ENCODE measurements at places on chromosomes 11 and 22.
A peak's percentile ranks its signal among the peaks of the same experiment; 100 is the strongest.

DNA sequence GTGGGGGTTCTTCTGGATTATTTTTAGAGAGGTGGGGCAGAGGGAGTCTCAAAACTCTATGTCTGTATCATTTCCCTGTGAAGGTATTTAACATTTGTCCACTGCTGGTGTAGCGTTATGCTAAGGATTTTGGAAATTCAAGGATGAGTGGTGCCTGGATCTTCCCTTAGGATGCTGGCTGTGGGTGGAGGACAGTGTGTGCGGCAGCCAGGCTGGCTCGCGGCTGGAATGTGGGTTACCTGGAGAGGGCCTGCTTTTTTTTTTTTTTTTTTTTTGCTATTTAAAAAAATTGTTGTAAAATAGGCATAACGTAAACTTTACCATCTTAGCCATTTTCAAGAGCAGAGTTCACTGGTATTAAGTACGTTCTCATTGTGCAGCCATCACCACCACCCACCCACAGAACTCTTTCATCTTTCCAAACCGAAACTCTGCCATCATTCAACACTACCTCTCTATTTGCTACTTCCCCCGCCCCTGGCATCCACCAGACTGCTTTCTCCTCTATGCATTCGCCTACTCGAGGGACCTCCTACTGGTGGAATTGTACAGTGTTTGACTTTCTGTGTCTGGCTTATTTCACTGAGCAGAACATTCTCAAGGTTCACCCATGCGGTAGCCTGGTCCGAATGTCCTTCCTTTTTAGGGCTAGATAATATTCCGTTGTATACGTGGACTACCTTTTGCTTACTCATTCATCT, 67.1 kb downstream of the PARVB start:
- DNase-seq = peak; percentile 80

- DNase-seq = peak; percentile 40
These were observed 136.4 kb downstream of the CCDC81 start for GRCh38 chr11:86511086-86511551.

- DNase-seq = no peak
These were observed 20.4 kb downstream of the HPS4 start for GRCh38 chr22:26463101-26463661.

- DNase-seq = no peak
These were observed 18.4 kb downstream of the DEUP1 start for GRCh38 chr11:93348930-93349329.

GRCh38 chr22:24437741-24438328, 10.4 kb downstream of the ADORA2A start:
- DNase-seq = peak; percentile 45

DNA sequence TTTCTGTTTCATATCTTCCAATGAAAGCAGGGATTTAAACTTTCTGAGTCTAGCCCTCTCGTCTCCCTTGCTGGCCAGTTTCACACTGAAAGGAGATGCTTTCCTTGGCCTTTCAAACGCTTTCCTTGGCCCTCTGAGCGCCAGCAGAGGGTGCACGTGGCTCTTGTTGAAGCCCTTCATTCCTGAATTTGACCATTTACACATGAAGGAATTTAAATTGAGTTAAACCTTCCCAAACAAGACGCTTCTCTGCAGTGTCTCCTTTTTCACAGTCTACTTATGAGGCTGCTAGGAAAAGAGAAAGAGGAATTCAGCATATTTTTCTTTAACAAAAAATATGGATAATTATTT, 21.6 kb downstream of the NNMT start:
- peak; percentile 70 for DNase-seq

DNA sequence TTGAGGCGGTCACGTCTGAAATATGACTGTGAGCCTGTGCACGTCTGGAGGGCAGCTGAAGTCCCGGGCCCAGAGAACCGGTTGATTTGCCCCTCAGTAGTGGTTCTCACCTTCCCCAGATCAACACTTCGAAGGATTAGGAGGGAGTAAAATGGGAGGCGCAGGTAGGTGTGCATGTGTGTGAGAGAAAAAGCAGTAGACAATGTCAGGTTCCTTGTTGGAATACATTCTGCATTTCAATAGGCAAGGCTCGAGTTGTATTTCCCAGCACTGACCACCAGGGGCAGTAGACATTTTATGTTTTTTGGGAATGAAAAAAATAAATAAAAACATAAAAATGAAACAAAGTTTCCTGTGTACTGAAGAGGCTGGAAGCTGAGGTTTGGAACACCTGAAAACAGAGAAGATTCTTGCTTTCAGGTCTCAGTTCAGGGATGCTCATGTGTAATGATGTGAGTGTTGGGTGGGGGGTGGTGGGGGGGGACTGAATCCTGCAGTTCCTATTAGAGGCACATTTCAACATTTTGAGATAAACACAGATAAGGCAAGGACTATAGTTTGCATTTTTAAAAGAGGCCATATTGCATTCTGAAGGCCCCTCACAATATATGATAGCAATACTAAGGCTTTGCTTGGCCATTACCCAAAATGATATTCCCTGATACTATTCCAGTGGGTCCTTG, 333.9 kb downstream of the CADM1 start:
- DNase-seq = peak; percentile 43

DNA sequence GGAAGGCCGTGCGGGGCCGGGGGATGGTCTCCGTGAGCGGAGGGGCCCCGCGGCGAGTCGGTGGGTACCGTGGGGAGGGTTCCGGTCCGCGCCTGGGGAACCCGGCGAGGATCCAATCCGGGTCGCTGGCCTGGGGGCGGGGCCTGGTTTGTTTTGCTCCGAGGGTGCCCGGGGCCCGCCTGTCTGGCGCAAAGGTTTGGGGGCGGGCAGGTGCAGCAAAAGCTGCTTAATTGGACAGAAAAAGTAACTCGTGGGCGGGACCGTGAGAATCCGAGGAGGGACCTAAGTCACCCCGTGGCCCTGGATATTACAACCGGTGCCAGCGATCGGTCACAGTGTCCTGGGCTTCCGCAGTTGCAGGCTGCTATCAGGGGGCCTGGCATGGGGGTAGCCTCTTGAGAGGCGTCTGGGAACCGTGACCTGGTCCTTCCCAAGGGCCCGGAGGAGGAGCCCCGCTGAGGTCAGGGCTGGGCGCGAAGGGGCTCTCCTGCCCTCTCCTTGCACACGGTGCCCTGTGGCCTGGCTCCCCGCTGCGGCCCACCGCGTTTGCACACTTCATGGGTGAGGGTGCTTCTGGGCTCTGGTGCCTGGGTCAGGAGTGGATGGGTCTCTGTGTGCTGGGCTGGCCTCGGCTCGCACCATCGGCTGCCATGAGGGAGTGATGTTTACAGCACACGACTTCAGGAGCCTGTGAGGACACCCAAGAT, 1.4 kb downstream of the PNPLA2 start:
- DNase-seq = peak; percentile 70

DNA sequence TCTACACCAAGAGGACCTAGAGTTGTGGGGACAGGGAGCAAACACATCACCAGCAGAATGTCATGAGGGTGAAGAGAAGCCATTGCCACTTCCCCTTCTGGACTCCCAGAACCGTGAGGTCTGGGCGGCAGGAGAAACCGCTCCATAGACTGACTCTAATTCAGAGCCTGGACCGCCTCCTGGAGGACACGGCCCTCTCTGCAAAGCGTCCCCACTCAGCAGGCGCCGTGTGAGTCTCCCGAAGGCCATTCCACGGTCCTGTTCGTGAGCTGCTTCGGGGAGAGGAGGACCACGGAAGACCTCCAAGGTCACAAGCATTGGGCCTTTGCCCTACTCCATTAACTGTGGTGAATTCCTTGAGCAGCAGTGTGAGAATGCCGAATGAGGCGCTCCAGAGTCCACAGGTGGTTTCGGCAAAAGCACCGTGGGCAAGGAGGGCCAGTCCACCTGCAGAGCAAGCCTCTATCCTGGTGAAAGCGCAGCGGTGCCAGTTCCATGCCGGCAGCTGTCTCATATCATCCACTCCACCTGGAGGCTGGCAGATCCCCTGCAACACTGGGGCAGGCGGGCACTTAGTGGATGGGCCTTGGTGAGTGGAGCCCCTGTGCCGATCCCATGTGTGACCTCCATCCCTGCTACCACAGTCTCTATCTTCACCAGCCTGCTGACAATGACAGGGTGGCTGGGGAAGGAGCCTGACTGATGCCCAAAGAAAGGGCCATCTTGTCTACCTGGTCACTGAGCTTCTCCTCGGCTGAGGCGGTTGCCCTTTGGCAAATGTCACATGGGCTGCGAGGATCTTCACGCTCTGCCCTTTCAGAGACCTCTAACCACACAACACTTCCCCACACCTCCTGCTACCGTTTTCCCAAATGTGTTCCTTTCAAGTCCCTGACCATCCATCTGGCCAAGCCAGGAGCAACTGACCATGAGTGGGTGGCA, 7.5 kb downstream of the C11orf21 start:
- no peak for DNase-seq

DNA sequence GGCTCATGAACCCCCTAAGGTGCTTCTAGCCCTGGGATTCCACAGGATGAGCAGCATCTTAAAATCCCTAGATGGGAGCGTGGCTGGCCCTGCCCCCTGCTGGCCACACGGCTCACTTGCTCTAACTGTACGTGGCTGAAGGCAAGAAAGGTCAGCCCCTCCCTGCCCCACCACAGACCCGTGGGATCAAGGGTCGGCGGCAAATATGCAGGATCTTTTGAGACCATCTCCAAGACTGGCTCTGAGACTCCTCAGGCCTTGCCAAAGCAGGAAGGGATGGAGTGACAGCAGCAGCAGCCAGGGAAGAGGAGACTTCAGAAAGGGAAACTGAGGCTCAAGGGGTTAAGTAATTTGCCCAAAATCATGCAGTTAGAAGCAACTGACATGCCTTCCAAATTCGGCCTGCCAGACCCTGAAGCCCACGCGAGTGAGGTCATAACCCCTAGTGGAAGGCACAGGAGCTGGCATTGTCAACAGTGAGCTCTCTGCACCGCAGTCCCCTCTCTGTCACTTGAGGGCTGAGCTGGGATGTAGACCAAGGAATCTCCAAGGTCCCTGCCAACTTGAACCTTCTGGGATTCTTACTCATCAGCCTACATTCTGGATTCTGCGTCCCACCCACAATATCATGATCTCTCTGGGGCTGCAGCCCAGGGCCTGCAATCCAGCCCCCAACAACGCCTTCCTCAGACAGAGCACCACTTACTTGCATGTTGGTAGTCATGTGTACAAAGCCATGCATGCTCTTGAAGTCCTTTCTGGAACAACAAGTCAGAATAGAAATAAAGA, 31.4 kb downstream of the CREB3L1 start:
- peak; percentile 72 for DNase-seq

- no peak for DNase-seq
These were observed 3.5 kb downstream of the PGGHG start for GRCh38 chr11:292211-293121.

DNA sequence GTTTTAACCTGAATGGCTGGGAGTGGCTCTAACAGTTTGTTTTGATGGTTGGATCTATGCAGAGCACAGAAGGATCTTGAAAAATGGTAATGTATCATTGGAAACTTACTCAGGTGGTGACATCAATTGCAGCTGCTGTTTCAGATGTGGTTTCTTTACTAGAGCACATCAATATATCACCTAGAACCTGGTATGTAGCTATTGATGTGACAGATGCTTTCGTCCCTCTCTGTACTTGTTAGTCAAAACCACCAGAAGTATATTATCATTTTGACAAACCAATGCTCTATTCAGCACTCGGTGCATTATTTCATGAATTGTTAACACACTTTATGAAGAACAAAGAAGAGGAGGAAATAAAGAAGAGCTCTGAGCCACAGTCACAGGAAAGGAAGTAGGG, 26.6 kb upstream of the SCN3B start:
- no peak for DNase-seq

- peak; percentile 80 for DNase-seq
These were observed at the start of gene RFPL2 for GRCh38 chr22:32204856-32205722. TSS of gene RFPL2 (minus strand) at chr22:32205073. CDS start at chr22:32202451, 2,622 bp downstream.

DNA sequence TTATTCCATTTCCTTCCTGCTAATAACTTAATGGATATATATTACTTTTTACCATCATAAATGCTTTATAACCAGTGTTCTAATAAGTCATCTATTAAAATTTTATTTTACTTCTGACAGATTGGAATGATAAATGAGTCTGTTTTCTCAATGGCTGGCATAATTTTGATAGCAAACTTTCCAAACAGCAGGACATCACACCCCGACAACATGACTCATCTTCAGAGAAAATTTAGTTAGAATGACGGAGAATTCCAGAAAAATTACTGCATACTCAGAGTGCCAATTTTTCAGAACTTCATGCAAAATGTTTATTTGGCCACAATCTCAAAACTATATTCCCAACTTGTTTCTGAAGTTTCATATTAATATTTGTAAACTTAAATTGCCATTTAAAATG, 174.4 kb downstream of the SWAP70 start:
- DNase-seq = no peak

DNA sequence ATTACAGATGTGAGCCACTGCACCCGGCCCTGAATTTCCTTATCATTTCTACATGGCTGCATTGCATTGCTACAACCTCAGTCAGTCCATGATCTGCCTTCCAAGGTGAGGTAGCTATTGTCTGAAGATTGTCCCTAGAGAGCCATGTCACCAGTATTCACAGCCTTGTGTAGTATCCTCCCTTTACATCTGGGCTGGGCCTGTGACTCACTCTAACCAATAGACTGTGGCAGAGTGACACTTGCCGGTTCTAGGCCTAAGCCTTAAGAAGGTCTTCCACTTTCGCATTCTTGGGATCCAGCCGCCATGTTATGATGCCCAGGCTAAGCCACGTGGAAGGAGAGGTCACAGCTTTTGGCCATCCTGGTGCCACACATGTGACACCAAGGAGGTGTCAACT, 10.1 kb upstream of the PLEKHB1 start:
- no peak for DNase-seq

DNA sequence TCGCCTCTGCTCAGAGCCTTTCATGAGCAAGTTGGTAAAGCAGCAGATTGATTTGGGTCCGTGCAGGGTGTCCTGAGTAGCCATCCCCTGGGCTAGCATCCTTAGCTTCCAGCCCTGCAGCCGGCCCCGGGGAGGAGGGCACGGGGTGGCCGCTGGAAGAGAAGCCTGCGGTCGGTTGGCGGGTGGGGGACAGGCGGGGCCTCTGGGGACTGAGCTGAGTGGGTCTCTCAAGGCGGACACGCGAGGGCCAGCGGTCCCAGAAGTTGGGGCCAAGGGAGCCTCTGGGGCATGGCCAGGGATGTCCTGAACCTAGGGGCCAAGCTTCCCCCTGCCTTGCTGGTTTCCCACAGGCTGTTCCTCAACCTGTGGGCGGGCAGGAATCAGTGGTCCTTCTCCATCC, 143.0 kb downstream of the TBC1D22A start:
- no peak for DNase-seq

- no peak for DNase-seq
These were observed 46.7 kb upstream of the RAB1B start for GRCh38 chr11:66221726-66222236.

GRCh38 chr11:134404575-134405341, 7.3 kb downstream of the B3GAT1 start:
- DNase-seq = no peak

GRCh38 chr22:46172522-46173110, 22.3 kb downstream of the PPARA start:
- DNase-seq = no peak
